Central memory CD4-positive, alpha-beta T cell (primary cell): ENCODE measurements at places on chromosomes 1 and 21.

DNA sequence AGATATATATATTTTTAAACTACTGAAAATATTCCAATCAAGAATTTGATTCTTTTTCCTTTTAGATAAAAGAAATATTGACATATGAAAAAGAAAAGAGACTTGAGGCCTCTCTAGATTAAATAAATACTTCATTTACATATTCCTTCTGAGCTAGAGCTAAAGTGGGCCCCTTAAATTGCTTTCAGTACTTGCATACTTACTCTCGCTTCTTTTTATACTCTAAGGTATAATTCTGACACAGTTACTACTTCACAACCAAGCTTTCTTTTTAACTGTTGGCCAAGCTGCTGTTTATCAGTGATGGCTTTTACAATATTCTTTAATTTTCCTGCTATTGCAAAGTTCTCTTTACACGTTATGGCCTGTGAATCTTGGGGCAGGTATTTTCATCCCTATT lies 24.6 kb downstream of the EXTL2 start:
- DNase-seq = no peak

- DNase-seq = peak; percentile 88
Measured at GRCh38 chr1:25642574-25643108, 26.1 kb downstream of the MAN1C1 start.

DNA sequence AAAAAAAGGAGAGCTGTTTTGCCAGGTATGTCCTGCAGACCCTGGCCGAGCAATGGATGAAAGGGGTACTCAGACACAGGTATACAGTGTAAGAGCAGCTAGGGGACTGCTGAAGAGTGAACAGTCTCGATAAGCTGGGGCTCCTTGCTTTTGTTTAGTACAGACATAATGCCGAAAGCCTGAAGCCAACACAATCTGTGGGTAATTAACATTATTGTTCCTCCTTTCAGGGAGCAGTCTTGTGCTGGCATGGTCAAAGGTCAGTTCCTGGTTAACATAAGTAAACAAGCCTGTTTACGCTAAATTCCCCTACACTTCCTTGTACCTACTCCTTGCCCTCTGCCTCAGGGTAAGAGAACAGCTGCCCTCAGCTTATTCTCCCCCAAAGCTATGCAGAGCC lies 272.3 kb upstream of the ST6GALNAC5 start:
- no peak for DNase-seq

GRCh38 chr1:90362163-90362562 lies 354.9 kb downstream of the BARHL2 start:
- DNase-seq = no peak
